ENCODE measurements at places on chromosomes 6 and 20.

GRCh38 chr20:61845233-61845671 is 220.4 kb downstream of the TAF4 start:
- DNase-seq, result no peak

- no peak for DNase-seq
Observed at GRCh38 chr6:26273673-26274588, 91.1 kb upstream of the BTN3A2 start.

- no peak for DNase-seq
Observed at GRCh38 chr6:108446629-108447150, 114.0 kb upstream of the FOXO3 start.

GRCh38 chr20:44692932-44693480 is 22.2 kb upstream of the CCN5 start:
- no peak for DNase-seq

GRCh38 chr6:111129013-111129412 is 41.7 kb downstream of the SLC16A10 start:
- no peak for DNase-seq

GRCh38 chr6:153170511-153170910 is 39.4 kb upstream of the RGS17 start:
- no peak for DNase-seq

GRCh38 chr6:27577922-27578321 is 105.0 kb upstream of the ZNF184 start:
- no peak for DNase-seq

DNA sequence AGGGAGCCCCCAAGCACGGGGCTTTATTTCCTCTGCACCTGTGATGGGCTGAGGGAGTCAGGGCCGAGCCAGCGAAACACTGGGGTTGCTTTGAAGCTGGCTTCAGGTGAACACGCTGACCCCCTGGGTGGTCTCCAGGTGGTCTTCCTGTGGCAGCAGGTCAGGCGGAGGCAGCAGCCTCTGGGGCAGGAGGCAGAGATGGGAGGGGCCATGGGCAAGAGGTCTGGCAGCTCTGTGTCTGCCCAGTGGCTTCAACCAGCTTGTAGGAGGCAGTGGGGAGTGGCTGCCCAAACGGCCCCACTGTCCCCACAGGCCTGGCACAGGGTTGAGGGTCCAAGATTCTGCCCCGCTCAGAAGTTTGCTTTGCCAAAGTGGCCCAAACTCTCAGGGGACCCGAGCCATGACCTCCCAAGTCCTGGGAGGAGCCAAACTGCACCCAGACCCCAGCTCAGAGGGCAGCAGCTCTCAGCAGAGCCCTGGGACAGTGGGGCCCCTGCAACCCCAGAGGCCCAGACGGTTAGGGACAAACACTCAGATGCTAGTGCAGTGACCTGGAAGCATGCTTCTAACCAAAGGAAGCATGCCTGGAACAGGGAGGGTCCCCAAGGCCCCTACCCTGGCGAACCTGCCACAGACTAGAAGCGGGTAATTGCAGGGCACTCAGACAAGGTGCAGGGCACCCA is 15.3 kb downstream of the NTSR1 start:
- no peak for DNase-seq

DNA sequence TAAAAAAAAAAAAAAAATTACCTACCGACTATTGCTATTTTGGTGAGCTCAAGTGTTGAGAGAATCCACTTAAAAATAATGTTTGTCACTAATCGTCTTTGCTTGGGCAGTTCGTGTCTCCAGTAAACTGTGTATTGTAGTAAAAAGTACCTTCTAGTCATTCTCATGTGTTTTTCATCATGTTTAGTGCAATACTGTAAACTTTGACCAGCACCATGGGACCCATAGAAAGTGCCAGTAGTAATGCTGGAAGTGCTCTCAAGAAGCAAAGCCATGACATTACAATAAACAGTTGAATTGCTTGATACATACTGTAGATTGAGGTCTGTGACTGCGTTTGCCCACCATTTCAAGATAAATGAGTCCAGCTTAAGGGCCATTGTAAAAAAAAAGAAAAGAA is 395.2 kb downstream of the BCKDHB start:
- no peak for DNase-seq

- no peak for DNase-seq
Observed at GRCh38 chr6:144036064-144036834, 28.2 kb upstream of the PLAGL1 start.

DNA sequence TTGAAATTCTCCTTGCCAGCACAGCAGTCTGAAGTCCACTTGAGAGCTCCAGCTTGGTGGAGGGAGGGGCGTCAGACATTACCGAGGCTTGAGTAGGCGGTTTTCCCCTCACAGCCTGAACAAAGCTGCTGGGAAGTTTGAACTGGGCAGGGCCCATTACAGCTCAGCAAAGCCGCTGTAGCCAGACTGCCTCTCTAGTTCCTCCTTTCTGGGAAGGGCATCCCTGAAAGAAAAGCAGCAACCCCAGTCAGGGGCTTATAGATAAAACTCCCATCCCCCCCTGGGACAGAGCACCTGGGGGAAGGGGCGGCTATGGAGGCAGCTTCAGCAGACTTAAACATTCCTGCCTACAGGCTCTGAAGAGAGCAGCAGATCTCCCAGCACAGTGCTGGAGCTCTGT is 325.3 kb downstream of the GJA1 start:
- no peak for DNase-seq

DNA sequence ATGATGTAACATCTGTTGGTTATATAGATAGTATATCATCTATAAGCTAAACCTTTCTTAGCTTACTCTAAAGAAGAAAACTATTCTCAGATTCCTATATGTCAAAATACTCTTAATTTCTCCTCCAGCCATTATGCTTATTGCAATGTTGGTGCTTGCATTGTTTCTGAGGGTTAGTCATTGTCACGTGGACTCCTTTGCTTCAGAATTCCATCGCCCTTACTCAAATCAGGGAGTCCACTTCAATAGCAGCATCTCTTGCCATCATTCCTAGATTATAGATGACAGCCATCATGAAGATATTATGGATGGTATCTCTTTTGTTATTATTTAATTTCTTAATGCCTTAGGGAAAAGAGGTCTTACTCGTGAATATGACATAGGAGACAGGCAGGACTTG is 776.1 kb downstream of the TENT5A start:
- DNase-seq, result no peak

Data from D341Med (cell line).